ENCODE measurements at places on chromosomes 1 and 21.

- no peak for DNase-seq
These were observed 6.1 kb downstream of the AGTRAP start for GRCh38 chr1:11741919-11742558.

GRCh38 chr1:229693129-229693900 lies 67.3 kb downstream of the URB2 start:
- DNase-seq: no peak

DNA sequence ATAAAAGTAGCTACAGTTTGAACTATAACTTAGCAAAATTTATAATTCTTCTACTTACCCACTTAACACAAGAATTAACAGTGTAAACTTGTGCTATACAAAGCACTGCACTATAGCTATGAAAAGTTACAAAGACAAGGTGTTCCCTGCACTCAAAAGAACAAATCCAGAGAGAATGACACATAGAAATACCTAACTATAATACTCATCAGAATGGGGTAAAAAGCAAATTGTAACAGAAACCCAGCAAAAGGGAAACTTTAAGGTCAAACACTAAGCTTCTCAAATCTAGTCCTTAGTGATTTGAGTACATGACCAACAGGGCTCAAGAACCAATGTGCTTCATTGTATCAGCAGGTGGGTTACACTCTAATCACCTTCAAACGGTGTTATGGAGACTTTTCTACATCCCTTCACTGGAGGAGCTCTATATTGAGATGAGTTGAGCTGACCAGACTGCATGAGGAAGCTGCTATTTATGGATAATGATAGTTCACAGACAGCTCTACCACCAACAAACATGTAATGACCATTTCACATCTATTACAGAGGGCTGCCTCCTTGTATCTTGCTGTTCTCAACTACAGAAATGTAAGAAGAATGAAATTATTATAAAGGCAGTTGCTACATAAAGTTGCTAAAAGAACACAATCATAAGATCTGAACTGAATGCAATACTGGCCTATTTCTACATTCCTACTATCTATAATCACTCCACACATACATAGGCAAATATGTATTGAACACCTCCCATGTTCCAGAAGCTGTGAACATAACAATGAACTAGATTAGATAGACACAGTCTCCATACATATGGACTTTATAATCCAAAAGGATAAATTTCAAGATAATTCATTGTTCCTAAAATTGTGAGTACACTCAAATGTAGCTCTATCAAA lies 47.6 kb downstream of the PIK3R3 start:
- no peak for DNase-seq

DNA sequence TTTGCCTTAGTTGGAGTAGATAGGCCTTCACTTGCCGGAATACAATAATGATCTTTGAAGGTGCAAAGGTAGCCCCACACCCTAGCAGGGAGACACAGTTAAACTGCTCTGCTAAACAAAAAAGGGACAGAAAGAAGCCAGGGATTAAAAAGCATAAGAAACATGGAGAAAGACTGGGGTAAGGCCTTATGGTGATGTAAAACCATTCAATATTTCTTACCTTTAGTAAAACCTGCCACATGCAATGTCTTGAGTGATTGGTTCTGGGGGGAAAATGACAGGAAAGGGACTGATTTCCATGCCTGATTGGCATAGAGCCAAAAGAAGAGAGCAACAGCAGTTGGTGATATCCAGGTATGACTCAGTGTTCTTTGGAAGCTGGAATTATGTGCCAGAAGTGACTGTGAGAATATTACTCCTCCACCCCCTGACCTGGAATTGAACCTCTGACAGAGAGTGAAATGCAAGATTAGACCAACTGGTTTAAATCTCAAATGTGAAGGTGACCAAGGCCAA lies 8.1 kb downstream of the DNASE2B start:
- DNase-seq: no peak

DNA sequence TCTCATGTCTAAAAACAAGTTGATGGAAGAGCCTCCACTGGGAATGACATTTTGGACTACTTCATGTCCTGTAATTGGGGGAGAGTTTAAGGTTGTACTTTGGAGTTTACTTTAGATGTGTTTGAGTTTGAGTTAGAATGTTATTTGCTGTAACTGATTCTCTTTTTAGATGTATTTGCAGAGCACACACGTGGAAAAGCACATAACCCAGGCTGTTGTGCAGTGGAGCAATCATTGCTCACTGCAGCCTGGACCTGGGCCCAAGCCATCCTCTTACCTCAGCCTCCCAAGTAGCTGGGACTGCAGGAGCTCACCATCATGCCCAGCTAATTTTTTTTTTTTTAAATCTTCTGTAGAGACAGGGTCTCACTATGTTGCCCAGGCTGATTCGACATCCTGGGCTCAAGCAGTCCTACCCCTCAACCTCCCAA lies 36.7 kb upstream of the SH3D21 start:
- DNase-seq: no peak
